ENCODE measurements at places on chromosomes 5 and 9.

DNA sequence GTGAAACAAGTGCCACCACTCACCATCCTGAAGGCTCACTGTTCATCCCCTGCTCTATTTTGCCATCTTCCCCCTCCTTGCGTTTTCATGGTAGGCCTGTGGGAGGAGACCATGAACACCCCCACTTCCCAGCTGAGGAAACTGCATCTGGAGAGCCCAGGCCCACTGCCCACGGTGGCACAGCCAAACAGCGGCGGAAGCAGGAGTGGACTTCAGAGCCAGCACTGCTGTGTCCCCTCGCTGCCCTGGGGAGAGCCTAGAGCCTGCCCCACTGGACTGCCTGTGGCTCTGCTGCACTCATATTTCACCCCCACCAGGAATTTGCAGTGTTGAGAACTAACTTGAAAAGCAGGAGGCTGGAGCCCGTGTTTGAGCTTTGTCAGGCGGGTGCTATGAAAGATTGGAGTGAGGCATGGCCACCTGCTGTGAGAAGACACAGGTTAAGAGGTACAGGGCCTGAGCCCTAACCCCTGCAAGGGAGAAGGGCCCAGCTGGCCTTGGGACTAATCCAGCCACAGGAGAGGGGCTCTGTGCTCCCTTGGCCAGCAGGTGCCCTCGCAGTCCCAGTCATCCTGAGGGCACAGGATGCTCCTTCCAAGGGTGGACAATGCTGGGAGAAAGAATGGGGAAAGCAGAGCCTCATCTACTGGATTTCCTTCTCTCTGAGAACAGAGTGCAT is 79.0 kb downstream of the MACROH2A1 start:
- DNase-seq, result no peak

GRCh38 chr5:36162810-36163486 is 11.0 kb downstream of the SKP2 start:
- no peak for DNase-seq

DNA sequence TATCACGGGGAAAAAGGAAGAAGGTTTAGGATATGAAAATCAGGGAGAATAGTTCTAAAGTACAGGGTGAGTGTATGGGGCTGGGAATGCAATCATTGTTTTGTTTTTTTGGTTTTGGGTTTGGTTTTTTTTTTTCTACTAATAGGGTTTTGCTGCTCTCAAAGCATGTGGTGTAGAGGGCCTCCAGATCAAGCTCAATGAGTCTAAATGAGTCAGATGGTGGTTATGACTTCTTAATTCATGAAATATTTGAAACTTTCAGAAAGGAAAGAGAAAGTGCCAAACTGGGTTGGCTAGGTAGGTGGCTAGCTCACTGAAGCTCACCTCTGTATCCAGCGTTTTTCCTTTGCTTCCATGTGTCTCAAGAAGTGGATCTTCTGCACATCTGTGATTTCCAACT is 10.7 kb downstream of the OR1L8 start:
- no peak for DNase-seq

GRCh38 chr5:57082441-57083067 is 91.3 kb upstream of the GPBP1 start:
- DNase-seq, result peak; percentile 44

DNA sequence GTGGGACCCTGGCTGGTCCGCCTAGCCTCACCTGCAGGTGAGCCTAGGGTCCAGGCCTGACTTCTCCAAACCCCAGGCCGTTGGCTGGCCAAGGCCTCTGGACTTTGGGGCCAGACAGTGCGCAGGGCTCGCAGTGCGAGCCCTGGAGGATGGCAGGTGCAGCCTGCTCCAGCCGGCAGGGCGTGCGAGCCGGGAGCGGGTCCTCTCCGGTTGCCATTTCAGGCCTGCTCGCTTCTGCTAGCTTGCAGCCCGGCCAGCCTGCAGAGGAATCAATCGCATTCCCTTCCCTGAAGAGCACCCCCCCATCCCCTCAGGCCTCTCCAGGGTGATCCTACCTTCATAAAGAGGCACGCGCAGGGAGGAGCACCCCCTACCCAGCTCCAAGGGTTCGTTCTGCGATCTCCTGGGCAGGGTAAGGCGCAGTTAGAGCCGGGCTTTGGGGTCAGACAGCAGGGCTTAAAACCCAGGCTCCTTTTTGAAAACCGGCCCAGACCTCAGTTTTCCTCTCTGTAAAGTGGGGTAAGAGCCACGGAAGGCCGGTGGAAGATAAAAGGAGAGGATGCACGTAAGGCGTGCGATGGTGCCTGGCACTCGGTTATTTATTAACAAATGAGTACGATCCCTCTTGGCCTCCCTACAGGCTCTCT is 6.2 kb downstream of the BARHL1 start:
- no peak for DNase-seq

- DNase-seq, result no peak
These were observed 21.0 kb upstream of the ERCC6L2 start for GRCh38 chr9:95854386-95855020.

DNA sequence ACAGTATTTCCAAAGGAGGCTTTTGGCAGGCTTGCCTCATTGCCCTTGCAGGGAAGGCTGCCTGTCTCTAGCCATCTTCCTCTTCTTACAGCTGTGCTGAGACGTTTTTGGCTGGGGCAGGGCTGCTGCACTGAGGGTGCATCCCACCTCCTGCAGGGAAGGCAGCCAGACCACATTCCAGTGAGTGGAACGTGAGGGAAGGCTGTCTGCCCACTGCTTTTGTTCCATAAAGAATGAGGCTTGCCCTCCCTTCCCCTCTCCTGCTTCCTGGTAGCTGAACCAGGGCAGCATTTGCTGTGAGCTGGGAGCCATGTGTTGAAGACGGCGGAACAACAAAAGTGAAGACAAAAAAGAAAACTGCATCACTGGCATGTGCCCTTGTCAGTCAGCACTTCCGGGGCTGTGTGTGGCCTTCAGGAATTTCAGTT is 16.8 kb downstream of the MGAT1 start:
- no peak for DNase-seq

GRCh38 chr5:1324301-1324700 is 20.6 kb downstream of the CLPTM1L start:
- no peak for DNase-seq

GRCh38 chr5:95759005-95759404 is 27.9 kb downstream of the RHOBTB3 start:
- DNase-seq, result no peak

DNA sequence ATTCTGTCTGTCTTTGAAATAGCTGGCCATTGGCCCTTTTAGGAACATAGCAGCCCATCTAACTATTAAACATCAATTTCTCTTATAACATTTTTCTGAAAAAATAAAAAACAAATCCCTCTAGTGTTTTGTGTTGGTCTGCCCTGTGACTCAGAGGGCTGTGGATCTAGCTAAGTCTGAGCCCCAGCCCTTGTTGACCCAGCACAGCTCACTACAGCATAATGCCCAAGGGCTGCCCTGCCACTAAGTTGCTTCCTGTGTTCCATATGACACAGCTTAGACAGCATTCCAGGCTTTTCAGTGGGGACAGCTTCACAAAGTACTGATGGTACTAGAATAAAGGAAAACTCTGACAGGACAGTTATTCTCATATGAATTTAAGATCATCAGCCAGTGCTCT is 136.0 kb downstream of the SCAMP1 start:
- DNase-seq, result no peak

GRCh38 chr5:180665682-180666404 is 16.4 kb upstream of the FLT4 start:
- DNase-seq, result no peak

- DNase-seq, result no peak
These were observed 81.9 kb upstream of the RPS23 start for GRCh38 chr5:82360022-82360421.

- DNase-seq, result peak; percentile 69
These were observed 148.2 kb upstream of the KLF4 start for GRCh38 chr9:107637421-107638420.

- DNase-seq, result no peak
These were observed 45.7 kb downstream of the ITGA2 start for GRCh38 chr5:53034832-53035231.

DNA sequence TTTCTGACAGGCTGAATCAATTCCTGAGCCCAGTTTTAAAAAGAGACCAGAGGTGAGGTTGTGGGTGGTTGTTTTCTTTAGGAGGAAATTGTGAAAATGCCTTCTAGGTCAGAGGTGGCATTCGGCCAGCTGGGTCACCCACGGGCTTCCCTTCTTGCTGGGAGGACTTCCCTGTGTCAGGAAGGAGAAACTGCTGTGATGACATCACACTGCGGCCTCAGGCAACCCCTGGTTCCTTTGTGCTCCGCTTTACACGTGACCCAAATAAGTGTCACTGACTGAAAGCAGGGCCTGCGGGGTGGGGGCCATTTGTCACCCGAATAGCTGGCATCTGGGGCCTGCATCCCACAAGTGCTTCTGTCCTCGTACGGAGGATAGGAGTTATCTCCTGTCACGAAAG is 39.7 kb downstream of the FABP6 start:
- DNase-seq, result peak; percentile 74

- peak; percentile 97 for DNase-seq
These were observed 16.4 kb upstream of the ZNF474 start for GRCh38 chr5:122112733-122113558.

DNA sequence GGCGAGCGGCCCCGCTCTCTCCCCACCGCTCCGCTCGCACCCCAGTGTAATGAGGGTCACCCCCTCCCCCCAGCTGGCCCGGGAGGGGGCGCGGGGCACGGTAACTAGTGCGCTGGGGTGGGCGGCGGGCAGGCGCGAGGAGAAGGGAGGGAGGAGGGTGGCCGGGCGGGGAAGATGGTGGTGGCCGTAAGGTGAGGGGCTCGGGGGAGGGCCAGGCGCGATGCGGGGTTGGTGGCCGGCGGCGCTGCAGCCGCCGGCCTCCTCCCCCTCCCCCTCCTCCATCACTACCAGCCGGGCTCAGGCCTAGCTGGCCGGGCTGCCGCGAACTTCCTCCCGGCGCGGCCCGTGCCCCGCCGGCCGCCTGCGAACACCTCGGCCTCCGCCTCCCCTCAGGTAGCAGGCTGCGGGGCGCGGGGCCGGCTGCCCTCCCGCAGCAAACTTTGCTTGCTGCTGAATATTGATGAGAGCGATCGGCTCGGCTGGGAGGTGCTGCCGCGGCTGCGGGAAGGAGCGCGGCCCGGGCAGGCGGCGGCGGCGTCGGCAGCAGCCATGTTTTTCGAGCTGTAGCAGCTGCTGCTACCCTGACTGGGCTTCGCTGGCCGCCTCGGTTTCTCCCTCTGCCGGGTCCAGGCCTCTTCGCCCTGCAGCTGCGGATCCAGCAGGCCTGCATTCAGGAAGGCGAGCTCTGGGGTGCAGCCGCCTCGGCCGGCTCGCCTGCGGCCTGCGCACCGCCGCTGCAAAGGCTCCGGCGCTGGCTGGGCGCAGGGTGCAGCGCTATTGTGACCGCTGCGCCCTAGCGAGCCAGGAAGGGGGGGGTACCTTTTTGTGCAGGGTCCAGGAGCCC is 502 bp downstream of the NSD1 start:
- peak; percentile 74 for DNase-seq

DNA sequence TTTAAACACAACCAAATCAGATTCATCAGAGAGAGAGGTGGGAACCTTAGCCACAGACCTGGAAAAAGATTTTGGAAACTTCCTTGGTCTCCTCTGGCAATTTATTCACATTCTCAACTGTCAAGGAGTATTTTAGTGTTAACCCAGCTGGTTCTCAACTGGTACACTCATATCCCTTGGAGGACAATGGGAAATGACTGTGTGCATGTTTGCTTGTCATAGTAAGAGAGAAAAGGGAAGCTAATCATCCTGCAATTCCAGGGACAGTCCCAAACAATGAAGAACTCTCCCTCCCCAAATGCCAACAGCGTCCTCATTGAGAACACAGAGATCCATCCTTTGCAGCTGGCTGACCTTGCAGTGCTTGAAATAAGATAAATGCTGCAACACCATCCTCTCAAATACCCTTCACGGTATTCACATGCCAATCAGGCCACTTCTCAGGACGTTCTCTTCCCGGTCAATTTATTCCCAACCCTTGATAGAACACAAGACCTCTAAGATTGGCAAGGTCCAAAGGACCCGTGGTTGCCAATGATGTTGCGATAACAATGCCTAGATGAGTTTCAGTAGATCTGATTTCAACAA is 75.5 kb downstream of the EPB41L4B start:
- no peak for DNase-seq

DNA sequence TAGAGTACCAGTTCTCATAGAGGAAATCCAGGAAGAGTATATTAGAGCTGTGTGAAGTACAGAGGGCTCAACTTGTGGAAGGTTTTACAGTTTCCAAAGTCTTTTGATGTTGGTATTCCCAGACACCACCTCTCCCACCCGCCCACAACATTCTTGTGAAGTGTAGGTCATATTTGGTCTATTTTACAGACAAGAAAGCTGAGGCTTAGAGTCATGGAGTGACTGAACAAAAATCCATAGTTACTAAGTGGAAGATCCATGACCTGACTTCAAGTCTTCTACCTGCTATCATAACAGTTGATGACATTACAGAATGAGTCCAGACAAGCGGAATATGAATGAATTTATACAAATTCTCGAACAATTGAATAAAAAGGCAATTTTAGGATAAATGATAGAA is 187.1 kb upstream of the RPS23 start:
- no peak for DNase-seq

GRCh38 chr5:107092695-107093094 is 578.0 kb downstream of the EFNA5 start:
- no peak for DNase-seq

GRCh38 chr5:72468024-72468423 is 39.2 kb downstream of the ZNF366 start:
- peak; percentile 35 for DNase-seq

- DNase-seq, result peak; percentile 50
These were observed 487 bp downstream of the SPATA24 start for GRCh38 chr5:139403418-139403786.

DNA sequence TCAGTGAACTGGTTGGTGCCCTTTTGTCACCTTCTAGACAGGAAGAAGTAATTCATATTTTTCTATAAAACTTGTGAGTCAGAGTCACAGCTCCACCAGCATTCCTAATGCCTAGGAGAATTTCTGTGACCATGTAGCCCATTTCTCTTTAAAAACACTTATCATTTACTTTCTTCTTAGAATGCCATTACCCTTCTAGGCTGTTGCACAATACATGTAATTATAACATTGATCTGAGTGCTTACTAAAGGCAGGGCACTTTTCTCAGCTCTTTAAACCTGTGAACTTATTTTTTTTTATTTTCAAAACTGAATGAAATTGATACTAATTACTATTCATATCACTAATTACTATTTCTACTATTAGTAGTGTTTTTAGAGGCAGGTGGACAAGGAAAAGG is 373.7 kb downstream of the TLE4 start:
- no peak for DNase-seq

DNA sequence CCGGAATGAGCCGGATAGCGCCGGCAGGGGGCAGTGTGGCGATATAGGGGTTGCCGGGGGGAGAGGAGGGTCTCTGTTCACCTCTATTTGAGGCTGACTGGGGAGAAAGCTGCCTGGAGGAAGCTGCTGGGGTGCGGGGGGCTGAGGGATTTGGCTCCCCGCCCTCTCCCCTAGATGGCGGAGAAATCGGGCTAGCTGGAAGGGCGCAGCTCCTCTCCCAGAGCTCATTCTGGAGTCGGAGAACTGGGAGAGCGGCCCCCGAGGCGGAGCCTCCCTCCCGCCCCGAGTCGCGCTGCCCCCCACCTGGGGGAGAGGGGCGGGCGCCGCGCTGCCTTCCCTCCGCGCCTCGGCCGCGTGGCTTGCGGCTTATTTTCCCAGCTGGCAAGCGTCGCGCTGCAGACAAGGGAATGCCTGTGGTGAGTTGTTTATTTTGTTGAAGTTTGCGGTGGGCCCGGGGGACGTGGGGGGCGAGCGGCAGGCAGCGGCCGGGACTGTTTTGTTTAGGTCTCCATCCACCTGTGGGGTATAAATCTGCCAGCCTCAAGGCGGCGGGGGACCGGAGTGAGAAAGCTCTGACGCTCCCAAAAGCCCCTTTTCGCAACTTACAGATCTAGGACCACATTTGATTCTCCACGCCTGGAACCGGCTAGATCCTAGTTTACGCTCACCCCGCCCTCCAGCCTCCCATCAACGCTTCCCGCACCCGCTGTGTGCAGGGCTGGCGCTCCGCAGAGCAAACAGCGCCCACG is 4.1 kb upstream of the RGMB start:
- DNase-seq, result peak; percentile 28

All from hematopoietic multipotent progenitor cell treated with erythropoietin and hydrocortisone succinate and interleukin-3 and kit ligand, for 4 days (in vitro differentiated cells).